ENCODE measurements at places on chromosomes 3 and 15.

GRCh38 chr3:48433472-48434118 lies 3.7 kb upstream of the PLXNB1 start:
- no peak for DNase-seq

GRCh38 chr3:163328680-163329079 lies 1749.6 kb downstream of the SI start:
- no peak for DNase-seq

DNA sequence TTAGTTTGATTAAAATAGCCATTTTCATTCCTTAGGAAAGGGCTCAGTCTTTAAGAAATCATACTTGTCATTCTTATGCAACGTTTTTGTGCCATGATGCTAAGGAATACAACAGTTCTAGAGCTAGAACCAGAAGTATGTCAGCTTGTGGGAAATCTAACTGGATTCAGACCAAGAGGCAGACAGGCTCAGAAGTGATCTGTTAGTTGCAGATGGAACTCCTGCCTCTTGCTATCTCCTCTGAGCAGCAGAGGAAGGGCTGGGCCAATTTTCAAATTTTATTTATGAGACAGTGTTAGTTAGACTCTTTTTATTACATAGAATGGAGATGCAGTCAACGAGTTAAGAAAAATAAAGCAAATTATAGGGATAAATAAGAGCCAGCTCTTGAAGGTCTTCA lies 48.5 kb upstream of the RYR3 start:
- DNase-seq, result no peak

DNA sequence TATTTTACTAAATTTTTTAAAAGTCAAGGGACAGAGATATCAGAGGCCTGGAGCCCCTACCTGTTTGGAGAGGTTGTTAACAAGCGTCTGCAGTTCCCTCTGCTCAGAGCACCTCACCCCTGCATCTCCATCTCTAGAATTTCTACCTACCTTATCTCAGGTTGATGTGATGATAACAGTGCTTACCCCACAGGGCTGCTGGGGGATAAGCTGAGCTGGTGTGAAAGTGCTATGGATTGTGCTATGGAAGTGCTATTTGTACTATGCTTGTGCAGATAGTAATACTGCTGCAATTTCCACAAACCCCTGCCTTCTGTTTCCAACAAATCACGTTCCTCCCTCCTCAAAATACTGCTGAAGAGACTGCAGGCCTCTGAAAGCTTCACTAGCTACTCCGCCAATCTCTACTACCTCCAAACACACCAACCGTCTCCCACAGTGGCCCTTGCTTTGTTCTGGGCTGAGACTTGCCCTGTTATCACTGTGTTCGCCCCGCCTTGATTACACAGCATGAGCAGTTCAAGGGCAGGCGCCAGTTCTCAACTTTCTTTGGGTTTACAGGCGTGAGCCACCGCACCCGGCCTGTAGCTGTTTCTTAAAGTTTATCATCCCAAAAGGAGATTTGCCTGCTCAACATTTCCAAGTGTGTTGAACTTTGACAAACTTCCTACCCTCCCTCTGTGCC lies 28.4 kb upstream of the PARL start:
- no peak for DNase-seq

DNA sequence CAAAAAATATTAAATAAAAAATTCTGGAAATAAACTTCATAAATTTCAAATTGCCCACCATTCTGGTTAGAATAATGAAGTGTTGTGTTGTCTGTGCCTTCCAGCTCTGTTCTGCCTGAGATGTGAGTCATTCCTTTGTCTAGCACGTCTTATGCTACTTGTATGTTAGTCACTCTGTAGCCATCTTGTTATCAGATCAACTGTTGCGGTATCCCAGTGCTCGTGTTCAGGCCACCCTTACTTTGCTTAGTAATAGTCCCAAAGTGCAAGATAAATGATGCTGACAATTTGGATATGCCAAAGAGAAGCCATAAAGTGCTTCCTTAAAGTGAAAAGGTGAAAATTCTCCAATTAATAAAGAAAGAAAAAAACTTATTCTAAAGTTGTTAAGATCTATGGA lies 527.5 kb downstream of the NAALADL2 start:
- DNase-seq, result no peak

DNA sequence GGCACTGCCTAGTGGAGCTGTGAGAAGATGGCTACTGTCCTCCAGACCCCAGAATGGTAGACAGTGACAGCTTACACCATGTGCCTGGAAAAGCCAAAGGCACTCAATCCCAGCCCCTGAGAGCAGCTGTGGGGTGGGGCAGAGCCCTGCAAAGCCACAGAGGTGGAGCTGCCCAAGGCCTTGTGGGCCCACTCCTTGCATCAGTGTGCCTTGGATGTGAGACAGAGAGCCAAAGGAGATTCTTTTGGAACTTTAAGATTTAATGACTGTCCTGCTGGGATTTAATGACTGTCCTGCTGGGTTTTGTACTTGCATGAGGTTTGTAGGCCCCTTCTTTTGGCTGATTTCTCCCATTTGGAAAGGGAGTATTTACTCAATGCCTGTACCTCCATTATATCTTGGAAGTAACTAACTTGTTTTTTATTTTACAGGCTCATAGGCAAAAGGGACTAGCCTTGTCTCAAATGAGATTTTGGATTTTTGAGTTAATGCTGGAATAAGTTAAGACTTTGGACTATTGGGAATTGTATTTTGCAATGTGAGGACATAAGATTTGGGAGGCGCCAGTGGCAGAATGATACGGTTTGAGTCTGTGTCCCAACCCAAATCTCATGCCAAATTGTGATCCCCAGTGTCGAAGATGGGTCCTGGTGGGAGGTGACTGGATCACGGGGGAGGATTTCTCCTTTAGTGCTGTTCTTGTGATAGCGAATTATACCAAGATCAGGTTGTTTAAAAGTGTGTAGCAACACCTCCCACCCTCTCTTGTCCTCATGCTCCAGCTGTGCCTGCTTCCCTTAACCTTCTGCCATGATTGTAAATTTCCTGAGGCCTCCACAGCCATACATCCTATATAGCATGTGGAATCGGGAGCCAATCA lies 80.4 kb downstream of the MYO5A start:
- no peak for DNase-seq

DNA sequence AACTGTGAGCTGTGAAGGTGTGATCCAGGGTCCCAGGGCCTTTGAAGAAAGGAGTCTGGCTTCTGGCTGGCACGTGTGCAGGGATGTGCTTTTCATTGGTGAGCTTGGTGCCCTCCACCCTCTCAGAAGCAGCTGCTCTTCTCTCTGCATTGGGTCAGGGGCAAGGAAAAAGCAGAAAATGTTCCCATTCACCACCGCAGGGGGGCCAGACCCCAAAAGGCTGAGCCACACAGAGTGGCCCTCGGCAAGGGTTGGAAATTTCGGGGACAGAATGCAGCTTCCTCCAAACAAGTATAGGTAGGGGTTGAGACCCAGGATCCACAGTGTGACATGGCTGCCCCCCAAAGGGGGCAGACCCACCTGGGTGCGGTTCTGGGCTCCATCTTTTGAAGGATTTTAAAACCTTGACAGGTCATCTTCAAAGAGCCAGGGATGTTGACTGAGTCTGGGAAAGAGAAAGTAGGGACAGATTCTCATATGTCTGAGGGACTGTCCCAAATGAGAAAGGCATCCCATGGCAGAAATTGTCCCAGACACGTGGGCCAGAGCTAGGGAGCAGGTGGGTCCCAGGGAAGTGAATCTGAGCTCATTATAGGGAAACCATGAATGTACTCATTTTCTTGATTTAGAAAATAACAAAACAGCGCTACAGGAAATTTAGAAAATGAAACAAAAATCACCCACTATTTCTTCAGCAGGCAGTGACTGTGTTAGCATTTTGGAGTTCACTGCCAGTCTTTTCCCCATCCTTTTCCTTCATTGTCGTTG lies 2.7 kb downstream of the CSK start:
- peak; percentile 49 for DNase-seq

DNA sequence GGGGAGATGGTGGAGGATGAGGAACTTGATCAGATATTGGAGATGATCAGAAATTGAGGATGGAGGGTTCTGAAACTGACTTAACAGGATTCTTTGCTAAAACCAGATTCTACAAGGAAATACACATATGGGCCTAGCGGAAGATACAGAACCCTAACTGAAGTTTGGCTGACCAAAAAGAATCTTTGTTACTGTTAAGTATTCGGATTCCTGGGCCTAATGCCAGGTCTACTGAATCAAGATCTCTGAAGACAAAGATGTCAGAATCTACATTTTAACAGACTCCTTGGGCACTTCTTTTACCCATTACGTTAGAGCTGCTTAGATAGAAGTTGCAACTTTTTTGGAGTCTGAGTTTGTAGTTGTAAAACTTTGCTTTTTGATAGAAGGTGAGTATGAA lies 137.7 kb downstream of the FNDC3B start:
- no peak for DNase-seq

GRCh38 chr15:31347067-31347975 lies 20.7 kb downstream of the KLF13 start:
- DNase-seq, result peak; percentile 96

DNA sequence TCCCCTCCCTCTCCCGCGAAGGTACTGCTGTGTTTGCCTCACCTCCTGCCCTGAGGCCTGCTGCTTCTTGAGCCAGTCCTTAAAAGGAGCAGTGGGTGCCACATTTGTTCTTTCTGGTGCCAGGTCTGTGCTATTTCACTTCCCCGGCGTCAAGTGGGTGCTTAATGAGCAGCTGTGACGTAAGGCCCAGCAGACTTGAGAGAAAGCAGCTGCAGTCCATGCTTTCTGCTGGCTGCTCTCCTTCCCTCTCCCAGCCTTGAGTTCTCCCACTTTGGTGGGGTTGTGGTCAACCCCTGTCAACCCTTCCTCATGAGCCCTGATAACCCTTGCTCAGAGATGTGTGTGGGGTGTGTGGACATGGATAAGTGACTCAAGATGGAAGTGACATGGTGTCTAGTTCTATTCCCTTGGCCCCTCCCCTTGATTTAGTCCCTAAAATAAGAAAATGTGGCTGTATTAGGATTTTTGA lies 6.9 kb downstream of the INAFM2 start:
- no peak for DNase-seq

- DNase-seq, result no peak
Observed at GRCh38 chr3:126158016-126158911, 22.1 kb downstream of the ALDH1L1 start.

DNA sequence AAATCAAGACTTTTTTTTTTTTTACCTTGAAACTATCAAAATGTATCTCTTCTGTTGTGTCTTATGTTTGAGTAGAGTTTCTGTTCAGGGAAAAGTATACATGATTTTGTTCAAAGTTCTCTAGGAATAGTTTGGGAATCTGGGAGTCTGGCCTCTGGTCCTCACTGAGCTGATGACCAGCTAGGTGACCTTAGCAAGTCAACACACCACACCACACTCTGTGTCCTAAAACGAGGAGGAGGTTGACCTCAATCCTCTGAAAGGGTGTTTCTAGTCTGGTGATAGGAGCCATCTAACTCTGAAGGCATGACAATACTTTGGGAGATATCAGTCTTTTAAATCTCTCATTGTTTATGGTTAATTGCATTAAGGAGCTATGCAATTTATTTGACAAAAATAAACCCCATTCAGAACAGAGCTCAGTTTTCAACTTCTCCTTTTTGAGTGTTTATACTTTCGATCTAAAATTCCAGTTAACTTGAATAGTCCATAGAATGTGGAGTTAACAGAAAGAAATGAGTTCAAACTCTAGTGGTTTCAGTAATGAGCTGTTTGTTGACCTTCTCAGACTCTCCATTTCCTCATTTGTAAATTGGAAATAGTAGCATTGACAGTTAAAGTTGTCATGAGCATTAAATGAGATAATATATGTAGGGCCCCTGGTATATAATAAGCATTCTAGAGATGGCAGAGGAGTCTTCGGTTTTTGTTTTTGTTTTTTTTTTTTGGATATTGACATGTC lies 112.2 kb upstream of the LRRN1 start:
- no peak for DNase-seq

DNA sequence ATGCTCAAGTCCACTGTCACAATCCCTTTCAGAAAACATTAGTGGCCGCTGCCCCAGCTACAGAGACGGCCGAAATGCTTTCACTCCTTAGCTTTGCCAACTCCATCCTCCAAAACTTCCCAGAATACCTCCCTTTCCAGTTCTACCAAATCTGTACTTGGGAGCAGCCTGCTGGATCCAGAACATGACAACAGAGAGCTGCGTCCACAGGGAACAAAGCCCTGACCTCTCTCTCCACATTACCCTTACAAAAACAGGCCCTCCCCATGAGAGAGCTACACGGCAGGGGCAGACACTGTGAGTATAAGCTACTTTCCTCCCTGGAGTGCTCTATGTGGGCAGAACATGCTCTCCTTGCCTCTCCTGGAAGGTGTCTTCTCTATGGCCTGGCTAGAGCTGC lies 6.3 kb downstream of the RBM15B start:
- DNase-seq, result no peak

- DNase-seq, result no peak
Observed at GRCh38 chr15:76575274-76575673, 238.7 kb downstream of the ISL2 start.

DNA sequence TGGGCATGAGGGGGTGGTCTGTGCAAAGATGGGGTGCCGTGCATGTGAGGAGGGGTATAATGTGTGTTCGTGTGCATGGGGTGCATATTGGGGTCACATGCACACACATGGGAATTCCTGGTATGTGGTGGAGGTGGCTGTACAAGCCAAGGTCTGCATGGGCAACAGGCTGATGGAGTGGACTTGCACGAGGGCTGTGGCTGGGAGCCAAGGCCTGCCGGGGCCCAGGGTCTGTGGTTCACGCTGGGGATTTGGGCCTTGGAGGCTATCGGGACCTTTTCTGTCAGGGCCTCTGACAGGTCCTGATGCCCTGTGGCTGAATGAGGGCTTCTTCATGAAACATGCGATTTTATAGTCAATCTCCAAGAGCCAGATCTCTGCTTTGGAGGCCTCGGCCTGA lies 9.8 kb upstream of the PLXND1 start:
- DNase-seq, result no peak

DNA sequence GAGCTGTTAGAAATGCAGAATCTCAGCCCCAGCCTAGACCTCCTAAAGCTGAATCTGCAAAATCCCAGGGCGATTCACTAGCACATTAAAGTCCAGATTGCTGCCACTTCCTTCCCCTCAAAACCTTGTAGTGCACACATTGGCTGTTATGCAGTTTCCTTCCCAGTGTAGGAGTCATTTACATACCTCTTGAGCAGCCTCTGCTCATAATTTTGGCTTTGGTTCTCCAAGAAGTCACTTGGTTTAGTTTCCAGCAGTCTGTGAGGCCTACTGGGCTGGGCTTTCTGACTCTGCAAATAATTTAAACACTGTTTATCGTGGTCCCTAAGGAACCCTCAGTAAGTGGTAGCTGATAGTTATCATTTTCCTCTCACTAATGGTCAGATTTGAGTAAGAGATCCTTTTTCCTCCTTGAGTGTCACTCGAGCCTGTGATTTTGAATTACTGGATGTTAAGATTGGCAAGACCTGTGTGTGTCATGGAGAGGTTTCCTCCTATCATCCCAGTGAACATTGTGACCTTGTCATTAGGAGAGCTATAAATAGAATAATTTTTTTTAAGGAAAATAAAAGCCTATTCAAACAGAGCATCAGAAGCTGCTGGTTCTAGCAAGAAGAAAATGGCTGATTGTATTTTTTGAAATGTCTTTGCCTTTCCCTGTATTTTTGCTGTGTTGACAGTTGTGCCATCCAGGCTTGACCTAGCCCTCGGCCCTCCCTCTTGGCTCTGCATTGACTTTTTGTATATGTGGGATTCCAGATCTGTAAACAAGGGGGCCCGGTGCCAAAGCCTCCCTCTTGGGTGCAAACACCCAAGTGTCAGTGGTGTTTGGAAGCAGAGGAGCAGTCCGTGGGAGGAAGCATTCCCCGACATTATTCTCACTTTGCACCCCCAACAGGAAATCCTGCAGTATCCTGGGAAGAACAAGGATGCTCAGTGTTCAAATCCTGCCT lies 134.8 kb upstream of the ANKRD28 start:
- DNase-seq, result no peak

Measured in activated CD8-positive, alpha-beta T cell treated with anti-CD3 and anti-CD28 coated beads for 36 hours (primary cell).